ENCODE measurements at places on chromosomes 11 and 22. TPM values are rescaled to one million over a fixed set of nuclear protein-coding genes. Genes with fewer than 3 reads are reported as not detected.

GRCh38 chr11:25423436-25424199 is 908.3 kb upstream of the ANO3 start:
- no peak for DNase-seq

GRCh38 chr11:4433856-4434255 is 15.2 kb upstream of the OR52K2 start:
- no peak for DNase-seq

DNA sequence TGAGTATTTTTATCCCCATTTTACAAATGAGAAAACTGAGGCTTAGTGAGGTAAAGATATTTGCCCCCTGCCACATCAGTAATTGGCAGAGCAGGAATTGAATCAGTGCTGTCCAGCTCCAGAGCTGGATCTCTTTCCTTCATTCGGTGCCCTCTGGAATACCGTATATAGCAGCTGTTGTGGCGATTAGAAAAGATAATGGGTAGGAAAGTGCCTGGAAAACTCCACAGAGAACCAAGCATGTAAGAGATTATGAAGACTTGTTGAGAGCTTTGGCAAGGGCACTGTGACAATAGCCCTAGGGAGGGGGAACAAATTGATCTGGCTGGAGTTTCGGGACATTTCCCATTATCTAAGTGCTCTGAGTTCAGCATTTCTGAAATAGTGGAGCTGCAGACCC is 82.5 kb upstream of the TEAD1 start:
- DNase-seq: no peak

- DNase-seq: no peak
Observed at GRCh38 chr22:39414886-39415285, 15.3 kb downstream of the TAB1 start.

DNA sequence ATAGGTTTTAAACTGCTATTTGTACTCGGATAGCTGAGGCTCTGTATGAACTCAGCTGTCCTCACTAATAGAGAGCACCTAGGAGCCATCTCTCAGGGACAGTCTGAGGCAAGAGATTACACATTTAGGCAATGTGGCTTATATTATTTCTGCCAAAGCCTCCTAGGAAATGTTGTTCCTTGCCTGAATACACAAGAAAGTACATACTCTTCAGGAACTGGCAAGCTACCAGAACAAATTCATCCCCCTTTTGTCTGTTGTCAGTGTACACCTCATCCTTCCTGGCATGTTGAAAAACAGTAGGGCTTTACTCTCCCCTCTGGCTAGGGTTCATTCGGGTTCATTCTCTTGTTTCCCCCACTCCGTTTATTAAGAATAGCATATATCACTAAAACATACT is 615.9 kb upstream of the FAT3 start:
- DNase-seq: no peak

DNA sequence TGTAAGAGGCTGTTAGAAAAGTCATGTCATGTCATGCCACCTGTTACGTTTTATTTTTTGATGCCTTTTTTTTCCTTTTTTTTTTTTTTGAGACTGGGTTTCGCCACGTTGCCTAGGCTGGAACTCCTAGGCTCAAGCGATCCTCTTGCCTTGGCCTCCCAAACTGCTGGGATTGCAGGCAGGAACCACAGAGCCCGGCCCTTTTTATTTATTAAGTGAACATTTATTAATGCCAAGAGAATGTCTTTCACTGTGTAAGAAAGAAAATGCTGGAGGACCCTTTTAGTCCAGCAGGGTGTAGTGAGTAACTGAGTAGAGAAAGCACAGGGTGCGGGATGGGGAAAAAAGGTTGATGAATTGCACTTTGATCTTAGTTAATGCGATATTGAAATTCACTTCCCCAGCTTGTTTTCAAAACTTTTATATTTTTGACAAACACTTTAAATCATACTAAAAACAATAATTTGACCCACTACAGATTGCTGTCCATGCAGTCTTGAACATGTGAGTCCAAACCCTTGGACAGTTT is 2.3 kb upstream of the XBP1 start:
- no peak for DNase-seq

DNA sequence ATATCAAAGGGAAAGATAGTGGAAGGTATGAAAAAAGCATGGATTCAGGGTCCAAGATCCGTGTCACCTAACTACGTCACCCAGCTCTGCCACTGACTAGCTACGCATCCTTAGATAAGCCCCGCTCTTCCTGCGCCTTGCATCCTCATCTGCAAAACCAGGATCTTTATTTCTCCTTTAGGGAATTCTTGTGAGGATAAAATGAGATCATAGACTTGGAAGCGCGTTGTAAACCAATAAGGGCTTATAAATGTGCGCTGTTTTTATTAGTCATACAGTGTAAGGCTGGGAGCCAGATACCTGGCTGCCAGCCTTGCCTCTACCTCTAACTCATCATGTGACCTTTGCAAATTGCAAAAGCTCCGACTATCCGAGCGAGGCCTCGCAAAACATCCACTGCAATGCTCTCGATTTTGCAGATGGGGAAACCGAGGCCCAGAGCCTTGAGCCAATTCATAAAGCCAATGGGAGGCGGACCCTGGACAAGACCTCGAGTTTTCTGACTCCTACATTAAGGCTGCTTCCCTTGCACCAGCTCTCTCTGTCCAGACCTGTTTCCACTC is 753 bp downstream of the PRPF19 start:
- DNase-seq: peak; percentile 29

DNA sequence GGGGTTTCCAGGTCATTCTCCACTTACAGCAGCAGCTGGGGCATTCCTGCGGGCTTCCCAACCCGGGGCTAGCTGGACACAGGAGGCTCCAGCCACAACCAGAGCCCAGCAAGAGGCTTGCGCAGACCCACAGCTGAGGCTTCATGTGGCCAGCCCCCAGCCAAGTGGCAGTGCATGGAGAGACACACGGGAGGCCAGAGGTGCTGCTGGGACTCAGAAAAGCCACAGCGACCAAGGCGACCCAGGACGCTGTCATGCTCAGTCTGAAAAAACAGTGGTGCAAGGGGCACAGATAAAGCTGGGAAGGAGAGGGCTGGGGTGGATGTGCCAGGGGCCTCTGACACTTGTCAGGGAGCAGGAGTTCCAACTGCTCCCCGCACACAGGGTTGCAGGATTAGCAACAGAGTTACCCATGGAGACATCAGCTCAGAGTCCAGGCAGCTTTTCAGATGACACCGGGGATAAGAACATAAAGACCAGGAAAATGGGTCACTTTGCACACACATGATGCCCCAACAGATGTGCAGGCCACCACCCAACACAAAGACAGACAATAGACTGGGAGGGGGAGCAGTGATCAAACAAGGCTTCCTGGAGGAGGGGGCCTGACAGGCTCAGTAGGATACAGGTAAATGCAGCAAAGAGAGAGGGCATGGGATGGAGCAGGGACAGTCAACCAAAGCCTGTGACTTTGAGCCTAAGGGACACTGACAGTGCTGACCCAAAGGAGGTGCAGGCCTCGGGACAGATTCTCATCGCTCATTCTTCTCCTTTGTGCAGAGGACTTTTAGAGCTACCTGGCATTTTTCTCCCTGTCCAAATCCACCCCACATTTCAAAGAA is 6.9 kb upstream of the NEAT1 start:
- DNase-seq: no peak

DNA sequence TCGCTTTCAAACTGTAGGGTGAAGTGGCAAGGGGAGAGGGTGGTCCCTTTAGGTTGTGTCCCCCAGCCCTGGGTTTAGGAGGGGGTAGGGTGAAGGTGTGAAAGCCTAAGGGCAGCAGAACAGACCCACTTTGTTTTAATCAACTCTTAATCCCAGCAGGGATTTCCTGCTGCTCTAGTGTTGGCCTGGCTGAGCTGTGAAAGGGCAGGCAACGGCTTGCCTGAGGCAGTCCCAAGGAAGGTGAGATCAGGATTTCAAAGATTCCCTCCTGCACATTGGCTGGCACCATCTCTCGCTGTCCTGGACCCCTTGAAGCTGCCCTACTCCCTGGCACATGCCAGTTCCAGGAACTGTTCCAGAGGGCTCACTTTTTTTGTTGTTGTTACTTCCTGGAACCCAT is 221.3 kb downstream of the INSC start:
- no peak for DNase-seq

GRCh38 chr11:57552479-57552878 is 15.0 kb downstream of the UBE2L6 start:
- no peak for DNase-seq

DNA sequence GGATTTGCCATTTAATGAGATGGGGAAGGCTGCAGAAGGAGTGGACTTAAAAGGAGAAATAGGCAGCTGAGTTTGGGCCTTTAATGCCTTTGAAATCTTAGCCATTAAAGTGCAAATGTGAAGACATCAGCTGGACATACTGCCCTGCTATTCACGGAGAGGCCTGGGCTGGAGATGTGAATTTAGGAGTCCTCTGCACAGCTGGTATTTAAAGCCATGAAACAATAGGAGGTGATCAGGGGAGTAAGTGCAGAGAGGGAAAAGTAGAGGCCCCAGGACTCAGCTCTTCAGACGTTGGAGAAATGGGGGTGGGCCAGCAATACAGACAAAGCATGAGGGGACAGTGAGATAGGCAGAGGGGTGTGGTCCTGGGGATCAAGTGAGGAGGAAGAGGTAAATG is 16.6 kb downstream of the SLC3A2 start:
- DNase-seq: no peak

- no peak for DNase-seq
Observed at GRCh38 chr11:123700772-123701171, 40.7 kb downstream of the ZNF202 start.

DNA sequence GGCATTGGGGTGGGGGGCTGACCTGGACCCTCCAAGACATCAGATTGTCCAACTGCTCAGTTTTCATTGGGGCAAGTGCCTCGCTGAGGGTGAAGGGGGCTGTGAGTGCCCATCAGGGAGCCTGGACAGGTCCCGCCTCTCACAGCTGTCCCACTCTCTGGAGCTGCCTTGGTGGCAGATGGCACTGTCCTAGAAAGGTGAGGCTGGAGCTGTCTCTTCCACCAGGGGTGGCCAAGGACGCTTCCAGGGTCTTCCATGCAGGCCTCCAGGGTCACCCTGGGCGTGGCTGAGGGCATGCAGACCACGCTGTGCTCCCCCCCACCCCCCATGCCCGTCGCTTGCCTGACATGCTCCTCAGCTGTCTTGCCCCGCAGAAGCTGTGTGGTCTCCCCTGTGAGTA is 53.5 kb upstream of the CCDC188 start:
- DNase-seq: no peak

- peak; percentile 3 for DNase-seq
Observed at GRCh38 chr11:104736502-104736901, 161.8 kb downstream of the CASP12 start.

- no peak for DNase-seq
Observed at GRCh38 chr22:44546686-44547310, 48.8 kb upstream of the RTL6 start.

DNA sequence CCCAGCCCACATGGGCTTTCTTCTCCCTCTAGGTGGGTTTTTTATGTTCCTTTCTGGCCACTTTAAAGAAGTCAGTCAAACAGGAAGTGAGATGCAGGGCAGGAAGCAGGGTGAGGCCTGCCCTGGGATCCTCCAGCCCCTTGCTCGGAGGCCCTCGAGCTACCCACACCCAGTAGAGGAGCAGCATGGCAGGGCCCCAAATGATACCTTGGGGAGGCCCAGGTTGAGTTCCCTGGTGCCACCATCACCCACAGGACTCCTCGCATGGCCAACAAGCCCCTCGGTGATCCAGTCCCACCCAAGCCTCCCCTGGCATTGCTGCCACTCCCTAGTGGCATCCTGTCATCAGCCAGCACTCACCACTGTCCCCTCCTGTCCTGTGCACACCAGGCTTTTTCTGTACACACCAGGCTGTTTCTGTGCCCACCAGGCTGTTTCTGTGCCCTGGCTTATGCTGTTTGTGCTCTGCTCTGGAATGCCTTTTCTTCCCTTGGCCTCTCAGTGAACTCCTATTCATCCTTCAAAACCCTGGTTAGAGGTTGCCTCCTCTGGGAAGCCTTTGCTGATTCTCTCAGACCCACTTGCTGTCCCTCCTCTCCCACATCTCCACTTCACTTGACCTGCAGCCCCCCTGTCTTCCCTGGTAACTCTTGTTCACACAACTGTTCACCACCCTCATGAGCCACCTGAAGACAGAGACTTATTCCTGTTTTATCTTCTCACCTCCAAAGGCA is 3.1 kb upstream of the PTGDR2 start:
- no peak for DNase-seq

GRCh38 chr11:111089759-111090158 is 155.8 kb upstream of the POU2AF2 start:
- DNase-seq: no peak

- no peak for DNase-seq
Observed at GRCh38 chr22:42676059-42676607, 26.9 kb upstream of the CYB5R3 start.

- DNase-seq: no peak
Observed at GRCh38 chr11:63493127-63493526, 2.2 kb upstream of the PLAAT5 start.

DNA sequence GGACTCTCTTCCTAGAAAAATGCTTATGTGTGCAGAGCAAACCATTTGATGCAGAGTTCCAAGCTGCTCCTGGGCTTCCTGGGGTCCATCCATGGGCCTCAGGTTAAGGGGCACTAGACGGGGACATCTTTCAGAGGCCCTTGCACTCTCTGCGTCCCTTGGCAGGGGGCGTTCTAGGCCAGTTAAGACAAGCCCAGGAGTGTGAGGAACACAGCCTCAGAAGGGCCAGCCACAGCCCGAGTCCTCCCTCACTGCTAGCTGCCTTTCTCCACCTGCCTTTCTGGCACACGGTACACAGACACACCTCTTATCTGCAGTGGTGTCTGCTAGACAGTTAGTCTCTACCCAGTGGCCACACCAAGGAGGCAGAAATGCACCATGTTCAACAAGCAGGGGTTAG is 18.0 kb upstream of the BID start:
- DNase-seq: no peak

- DNase-seq: no peak
Observed at GRCh38 chr11:96279018-96279895, 63.7 kb downstream of the MAML2 start.

- DNase-seq: no peak
Observed at GRCh38 chr11:128226106-128226716, 361.1 kb downstream of the ETS1 start.

- DNase-seq: peak; percentile 96
Observed at GRCh38 chr11:121929581-121929980, 186.4 kb downstream of the BLID start.

GLYAT gene
- total RNA-seq: not detected

KCNJ11 gene
- 0.59 TPM for total RNA-seq

CDCA5 gene
- total RNA-seq: 119 TPM

IGF2 gene
- total RNA-seq: 0.20 TPM

CD3E gene
- total RNA-seq: not detected

MMP13 gene
- total RNA-seq: not detected

SNX32 gene
- 2.1 TPM for total RNA-seq

APOL4 gene
- total RNA-seq: 4.2 TPM

SCUBE1 gene
- 0.24 TPM for total RNA-seq

SEZ6L gene
- 6.3 TPM for total RNA-seq

SCARF2 gene
- 1.7 TPM for total RNA-seq

CCDC81 gene
- total RNA-seq: 1.1 TPM

LUZP2 gene
- total RNA-seq: 0.17 TPM
